ENCODE measurements at places on chromosomes 16 and 17.

GRCh38 chr17:18119166-18119745 is 10.7 kb downstream of the MYO15A start:
- DNase-seq = no peak

GRCh38 chr17:8665684-8666083 is 35.2 kb upstream of the MYH10 start:
- no peak for DNase-seq

GRCh38 chr16:31083556-31083955 is 5.2 kb downstream of the PRSS53 start:
- DNase-seq = no peak

GRCh38 chr16:8885674-8886592 is 3.8 kb downstream of the LITAFD start:
- no peak for DNase-seq

GRCh38 chr17:73634629-73635028 is 9.6 kb downstream of the SDK2 start:
- DNase-seq = no peak

DNA sequence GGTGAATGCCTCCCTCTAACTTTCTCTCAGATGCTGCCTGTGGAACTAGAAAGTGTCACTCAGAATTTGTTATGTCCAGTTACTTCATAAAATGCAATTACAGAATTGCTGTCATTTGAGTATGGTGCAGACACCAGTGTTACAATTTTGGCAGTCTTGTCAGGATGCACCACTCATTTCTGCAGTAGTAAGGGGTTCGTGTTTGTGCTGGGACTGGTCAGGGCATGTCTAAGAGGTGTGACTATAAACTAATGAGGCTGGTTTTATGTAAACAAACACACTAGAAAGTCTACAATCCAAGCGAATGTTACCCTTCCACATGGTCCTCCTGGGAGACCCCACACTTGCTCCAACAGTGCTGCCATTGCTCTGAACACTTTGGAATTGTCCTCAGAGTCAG is 206.2 kb downstream of the ANKFN1 start:
- no peak for DNase-seq

- DNase-seq = no peak
These were observed 190.0 kb upstream of the CIBAR2 start for GRCh38 chr16:85302018-85302847.

GRCh38 chr17:80352991-80353665 is 61.8 kb upstream of the ENDOV start:
- DNase-seq = no peak

GRCh38 chr17:9924735-9925191 is 19.7 kb upstream of the RCVRN start:
- no peak for DNase-seq

DNA sequence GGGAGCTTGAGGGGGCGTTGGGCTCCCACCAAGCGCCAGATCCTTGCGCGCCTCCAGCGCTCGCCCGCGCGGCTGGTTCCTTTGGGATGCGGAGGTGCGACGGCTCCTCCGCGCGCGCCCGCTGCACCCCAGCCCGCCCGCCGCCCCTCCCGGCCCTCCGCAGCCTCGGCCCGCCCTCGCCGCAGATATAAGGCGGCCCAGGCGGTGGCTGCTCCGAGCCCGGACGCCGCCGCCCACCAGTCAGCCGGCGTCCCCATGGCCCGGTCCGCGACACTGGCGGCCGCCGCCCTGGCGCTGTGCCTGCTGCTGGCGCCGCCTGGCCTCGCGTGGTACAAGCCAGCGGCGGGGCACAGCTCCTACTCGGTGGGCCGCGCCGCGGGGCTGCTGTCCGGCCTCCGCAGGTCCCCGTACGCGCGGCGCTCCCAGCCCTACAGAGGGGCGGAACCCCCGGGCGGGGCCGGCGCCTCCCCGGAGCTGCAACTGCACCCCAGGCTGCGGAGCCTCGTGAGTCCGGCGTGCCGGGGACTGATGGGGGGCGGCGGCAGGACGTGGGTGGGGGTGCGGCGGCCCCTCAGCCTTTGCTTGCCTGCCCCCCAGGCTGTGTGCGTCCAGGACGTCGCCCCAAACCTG is at the start of gene NPB:
TSS of gene NPB (plus strand) at position 216 of the 630 bp plus-strand sequence. CDS start at position 256, 40 bp downstream.
- no peak for DNase-seq

GRCh38 chr17:35117984-35118383 is 1.7 kb downstream of the RAD51D start:
- DNase-seq = no peak

DNA sequence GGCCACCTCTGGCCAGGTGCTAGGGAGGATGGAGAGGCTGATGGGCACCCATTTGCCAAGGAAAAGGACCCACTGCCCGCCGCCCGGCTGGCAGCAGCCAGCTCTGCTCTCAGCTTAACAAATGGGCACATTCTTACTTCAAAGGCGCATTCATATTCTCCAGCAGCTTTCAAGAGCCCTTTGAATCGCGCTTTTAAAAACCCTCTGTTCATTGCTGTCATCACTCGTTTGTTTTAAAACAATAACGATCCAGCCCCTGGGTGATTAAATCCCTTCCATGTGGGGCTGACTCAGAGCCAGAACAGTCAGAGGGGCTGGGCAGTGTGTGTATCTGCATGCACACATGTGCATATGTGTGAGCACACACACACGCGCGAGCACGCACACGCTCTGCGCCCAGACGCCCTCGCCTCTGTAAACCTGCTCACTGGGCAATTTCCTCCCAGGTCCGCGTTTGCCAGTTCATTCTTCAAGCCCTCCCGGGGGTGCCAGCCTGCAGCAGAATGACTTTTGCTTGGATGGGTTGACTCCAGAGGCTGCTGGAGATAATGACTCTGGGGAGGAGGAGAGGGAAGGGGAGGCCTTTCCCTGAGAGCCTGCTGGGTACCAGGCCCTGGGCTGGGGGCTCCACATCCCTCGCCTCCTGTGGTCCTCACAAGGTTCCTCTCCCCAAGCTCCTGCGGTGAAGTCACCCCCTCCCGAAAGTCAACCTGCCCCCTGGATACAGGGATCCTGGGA is 133.1 kb downstream of the SDK2 start:
- DNase-seq = no peak

- DNase-seq = no peak
These were observed 5.4 kb upstream of the BCAR1 start for GRCh38 chr16:75256696-75257343.

DNA sequence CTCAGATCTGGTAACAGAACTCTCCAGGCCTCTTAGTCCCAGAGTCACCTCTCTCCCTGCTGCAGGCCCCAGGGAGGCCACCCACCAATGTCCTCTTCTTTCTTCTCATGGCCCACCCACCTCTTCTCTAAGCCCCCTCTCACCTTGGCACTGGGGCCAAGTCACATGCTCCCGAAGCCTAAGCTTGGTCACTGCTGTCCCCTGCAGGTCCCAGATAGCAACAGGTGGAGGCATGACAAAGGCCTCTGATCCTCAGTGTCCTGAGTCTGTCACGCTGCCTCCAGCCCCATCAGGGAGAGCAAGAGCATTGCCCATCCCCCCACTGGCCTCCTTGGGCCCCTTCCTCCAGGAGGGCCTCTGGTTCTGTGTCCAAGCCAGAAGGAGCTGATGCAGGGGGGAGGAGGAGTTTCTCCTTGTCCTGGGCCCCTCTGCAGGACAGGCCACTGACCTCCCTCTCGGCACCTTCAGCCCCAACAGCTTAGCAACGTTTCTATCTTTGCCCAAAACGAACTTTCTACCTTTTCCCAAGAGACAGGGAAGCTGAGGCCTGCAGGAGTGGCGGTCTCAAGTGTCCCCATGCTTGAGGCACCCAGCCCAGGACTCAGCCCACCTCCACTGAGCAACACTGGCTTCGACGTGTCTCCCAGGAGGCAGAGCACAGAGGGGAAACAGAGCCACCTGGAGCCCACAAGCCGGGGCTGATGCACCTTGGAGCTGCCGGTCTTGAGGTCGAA is 8.6 kb downstream of the P2RX1 start:
- DNase-seq = no peak

GRCh38 chr17:51006601-51007000 is 114.1 kb downstream of the SPAG9 start:
- DNase-seq = no peak

DNA sequence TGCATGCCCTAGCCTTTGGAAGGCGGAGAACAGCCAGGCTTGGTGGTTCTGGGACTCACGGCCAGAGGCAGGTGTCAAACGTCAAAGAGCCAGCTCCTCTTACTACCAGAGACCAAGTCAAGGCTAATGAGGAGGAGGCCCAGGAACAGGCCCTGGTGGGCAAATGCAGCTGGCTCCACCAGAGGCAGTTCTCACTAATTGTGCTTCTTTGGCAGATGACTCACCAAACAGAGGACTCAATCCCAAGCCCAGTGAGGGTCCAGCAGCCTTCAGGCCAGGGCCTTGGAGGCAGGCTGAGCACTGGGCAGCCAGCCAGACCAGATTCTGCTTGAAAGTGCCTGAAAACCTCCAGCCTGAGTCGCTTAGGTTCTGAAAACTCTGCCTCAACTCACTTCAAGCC is 336.5 kb upstream of the CDH5 start:
- no peak for DNase-seq

DNA sequence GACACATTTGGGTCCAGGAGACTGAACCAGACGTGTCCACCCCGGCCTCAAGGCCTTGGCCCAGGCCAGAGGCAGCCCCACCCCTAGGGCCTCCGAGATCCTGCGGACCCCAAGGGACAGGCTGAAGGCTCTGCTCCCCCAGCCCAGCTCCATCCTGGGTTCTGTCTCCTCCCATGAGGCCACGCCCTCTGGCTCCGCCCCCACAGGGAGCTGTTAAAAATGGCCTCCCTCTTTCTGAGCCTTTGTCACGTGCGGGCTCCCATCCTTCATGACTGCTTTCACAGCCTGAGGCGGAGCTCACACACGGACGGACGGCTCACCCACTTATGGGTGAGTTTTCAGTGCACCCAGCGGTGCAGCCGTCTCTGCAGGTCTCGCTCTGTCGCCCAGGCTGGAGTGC is 6.5 kb upstream of the CACNA1H start:
- DNase-seq = no peak

- DNase-seq = no peak
These were observed 49.4 kb upstream of the SREBF1 start for GRCh38 chr17:17886226-17886625.

GRCh38 chr17:17073581-17074403 is 31.5 kb downstream of the MPRIP start:
- DNase-seq = no peak

DNA sequence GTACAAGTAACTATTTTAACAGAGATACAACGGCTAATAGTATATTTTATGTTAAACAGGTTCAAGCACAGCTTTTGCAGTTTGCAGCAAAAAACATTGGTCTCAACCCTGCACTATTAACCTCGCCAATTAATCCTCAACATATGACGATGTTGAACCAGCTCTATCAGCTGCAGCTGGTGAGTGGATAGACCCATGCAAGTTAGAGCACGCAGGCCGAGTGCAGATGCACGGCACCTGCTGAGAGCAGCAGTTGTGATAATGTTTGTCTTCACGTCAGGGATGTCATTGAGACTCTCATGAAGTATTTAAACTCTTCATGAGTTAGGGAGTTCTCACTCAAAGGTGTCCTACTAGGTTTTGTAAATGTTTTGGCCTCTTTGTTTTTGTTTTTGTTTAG is 45.6 kb downstream of the TMC6 start:
- DNase-seq = no peak

DNA sequence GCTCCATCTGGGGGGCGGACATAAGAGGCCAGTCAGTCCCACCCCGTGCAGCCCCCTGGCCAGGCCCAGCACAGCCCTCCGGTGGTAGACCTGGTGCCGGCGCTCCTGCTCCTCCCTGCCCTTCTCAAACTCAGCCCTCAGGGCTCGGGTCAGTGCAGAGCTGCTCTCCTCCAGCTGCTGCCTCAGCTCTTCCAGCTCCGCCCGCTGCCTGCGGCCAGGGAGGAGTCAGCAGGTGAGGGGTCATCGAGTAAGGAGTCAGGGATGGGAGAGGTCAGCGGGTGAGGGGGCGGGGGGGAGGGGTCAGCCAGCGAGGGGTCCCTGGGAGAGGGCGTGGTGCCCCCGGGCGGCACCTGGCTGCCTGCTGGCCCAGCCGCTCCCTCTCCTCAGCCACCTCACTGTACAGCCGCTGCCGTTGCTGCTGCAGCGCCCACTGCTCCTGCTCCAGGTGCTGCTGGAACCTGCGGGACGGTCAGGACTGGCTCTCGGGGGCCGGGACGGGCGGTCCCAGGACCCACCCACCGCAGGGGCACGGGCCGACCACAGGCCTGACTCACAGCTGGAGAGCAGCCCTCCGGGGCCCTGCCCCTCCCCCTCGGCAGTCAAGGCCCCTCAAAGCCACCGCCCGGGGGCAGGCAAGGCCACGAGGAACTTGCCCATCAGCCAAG is 26.5 kb upstream of the AATK start:
- DNase-seq = no peak

DNA sequence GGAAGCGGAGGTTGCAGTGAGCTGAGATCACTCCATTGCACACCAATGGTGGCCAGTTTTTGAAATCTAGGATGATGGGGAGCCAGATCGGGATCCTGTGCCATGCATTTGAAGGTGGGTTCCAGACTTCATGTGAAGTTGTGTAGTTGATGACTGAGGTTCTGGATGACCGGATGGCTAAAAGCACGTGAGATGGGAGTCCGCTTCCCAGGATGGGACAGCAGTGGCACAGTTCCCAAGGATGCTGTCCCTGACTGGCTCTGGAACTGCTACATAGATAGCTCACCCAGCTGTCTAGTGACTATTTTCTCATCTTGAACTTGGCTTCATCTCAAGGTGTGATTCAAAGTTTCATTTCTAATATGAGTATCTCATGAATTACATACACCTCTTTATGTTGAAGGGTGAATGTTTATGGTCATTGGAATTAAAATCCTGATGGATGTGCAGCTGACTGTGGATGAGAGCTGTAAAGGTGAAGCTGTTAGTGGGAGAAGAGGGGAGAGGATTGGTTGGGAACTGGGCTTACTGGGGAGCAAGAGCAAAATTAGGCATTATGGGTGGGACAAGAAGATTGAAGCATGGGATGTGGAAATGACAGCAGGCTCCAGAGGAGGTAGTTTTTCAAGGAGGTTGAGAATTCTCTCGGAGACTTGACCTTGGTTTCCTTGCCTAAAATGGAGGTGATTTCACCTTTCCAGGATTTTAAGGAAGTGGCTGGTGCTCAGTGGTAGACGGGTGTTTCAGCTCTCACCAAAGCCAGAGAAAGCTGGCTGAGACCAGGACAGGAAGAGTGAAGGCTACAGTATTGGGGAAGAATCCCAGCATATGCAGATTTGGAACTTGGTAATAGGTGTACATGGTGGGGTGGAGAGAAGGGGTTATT is 8.2 kb downstream of the TUFM start:
- no peak for DNase-seq

DNA sequence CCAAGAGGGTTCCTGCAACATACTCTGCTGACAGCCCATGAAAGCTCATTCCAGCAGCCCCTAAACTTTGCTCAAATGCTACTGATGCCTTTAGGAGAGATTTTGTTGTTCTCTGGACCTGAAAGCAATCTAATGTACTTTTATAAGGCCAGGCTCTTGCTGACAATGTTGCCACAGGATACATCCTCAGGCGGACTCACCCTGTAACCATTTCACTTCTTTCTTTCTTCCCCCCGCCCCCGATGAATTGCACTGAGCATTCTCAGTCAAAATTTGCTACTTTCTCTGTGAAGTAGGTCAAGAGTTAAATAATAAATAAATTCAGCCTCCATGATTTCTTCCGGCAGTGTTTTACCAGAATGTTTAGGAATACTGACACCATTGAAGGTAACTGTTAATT is 1.5 kb downstream of the GAS7 start:
- DNase-seq = no peak

- no peak for DNase-seq
These were observed 13.2 kb downstream of the TMEM11 start for GRCh38 chr17:21200590-21201297.

GRCh38 chr17:72171703-72172667 is 51.2 kb downstream of the SOX9 start:
- DNase-seq = no peak
